ENCODE measurements at places on chromosomes 16 and 17.

DNA sequence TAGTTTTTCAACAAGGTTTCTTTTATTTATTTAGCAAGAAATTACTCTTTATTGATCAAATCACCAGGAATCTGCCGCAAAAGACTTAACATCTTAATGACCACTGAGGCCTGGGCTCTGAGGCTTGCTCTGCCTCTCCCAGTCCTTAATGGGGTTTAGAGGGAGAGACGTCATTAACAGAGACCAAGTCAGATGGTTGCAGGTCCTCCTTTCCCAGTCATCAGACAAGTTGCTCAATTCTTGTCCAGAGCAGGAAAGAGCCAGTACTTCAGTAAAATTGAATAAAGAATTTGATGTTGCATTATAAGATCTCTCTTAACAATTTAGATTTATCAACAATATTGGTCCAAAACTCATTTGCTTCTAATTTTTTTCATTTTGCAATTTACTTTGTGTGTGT lies 2.0 kb downstream of the SEPHS2 start:
- DNase-seq: no peak

GRCh38 chr17:1713878-1714426 lies 3.8 kb upstream of the TLCD2 start:
- no peak for DNase-seq

DNA sequence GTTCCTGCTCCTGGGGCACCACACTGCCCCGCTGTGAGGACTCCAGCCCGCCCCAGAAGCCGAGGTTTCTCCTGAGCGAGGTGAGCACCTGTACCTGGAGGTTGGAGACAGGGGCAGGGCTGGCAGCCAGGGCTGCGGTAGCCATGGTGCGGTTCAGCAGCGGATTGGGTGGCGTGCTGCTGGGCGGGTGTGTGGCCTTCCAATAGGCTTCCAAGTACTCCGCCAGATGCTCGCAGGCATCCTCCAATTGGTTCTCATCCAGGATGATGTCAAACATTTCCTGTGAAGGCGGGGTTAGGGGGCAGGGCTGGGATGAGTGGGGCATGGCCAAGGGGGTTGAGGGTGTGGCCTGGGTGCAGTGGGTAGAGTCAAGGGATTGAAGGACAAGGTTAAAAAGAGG lies 11.3 kb upstream of the ARL5C start:
- DNase-seq: no peak

GRCh38 chr17:30541802-30542201 lies 64.6 kb downstream of the GOSR1 start:
- no peak for DNase-seq

DNA sequence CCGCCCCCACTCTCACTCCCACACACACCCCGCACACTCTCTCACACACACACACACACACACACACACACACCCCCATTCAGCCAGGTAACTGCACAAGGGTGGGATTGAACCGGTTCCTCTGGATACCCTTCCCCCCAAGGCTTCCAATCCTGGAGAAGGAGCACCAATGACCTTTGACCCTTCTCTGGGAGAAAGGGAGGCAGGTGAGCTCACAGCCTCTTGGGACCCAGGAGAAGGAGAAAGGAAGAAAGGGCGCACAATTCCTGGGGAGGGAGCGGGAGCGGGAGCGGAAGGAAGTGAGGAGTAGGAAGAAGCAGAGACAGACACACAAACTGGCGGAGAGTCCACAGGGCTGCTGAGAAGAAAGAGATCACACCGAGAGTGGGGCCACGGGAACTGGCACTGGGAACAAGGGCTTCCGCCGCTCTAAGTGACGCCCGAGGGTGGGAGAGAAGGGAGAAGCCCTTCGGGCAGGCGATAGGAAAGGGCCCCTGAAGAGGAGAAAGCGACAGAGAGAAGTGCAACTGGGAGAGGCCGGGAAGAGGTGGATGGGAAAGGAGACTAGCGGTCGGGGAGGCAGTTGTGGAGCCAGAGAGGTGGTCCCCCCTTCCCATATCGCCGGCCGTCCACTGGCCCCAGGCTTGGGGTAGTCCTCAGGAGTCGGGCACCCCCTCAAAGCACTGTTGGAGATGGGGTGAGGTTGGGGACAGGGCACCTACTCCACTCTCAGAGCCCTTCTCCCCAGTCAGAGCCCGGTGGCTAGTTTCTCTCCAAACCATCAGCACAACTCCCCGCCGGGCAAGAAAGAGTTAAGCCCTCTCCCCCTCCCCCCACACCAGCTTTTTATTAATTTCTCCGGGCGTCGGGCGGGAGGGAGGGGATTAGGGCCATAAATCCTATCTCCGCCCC lies 1.3 kb downstream of the SAMD14 start:
- DNase-seq: no peak

All from activated CD4-positive, alpha-beta T cell treated with anti-CD3 and anti-CD28 coated beads for 1 hour (primary cell).